ENCODE measurements at places on chromosomes 2 and 18. TPM values are rescaled to one million over a fixed set of nuclear protein-coding genes. Genes with fewer than 3 reads are reported as not detected.

DNA sequence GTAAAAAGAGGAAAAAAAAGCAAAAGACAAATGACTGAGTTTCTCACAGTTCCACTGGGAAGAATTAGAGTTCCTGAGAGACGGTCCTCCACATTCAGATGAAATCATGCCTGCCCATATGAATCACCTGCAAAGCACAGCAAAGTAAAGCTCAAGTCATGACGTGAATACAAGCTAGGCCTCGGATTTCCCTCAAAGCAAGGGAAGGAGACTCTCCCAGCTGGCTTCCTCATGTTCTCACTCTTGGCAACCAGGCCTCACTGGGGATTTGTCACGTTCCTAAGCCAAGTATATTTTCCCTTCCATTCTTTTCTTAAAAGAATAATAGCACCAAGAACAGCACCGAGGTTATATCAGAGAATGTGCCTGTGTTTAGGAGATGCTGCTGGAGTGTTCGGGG lies 47.0 kb downstream of the CYP27C1 start:
- DNase-seq = peak; percentile 92

Gene SCTR
- not detected for total RNA-seq

- no peak for DNase-seq
Observed at GRCh38 chr2:75675908-75676307, 29.3 kb downstream of the MRPL19 start.

Gene RAB10
- total RNA-seq = 94.1 TPM

Gene NXPH2
- total RNA-seq = not detected

Gene RBM43
- 4.9 TPM for total RNA-seq

Gene LRP2
- under 0.01 TPM for total RNA-seq

DNA sequence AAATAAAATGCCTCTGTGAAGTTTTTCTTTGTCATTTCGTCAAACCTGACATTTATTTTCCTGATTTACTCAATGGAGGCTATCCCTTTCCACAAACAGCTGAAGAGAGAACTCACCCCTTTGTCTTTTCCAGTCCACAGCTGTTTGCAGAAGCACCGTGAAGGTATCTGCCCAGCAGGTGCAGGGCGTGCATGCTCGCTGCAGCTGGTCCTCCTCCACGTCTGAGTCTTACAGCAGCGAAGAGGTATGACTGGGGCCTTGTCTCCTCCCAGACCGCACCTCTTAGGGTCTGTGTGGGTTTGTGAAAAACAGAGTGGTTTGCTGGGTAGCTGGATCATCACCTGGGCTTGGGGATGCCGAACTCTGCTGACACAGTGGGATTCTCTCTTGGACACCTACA lies 9.7 kb downstream of the SPP2 start:
- no peak for DNase-seq

GRCh38 chr2:157761520-157761919 lies 114.6 kb downstream of the ACVR1 start:
- DNase-seq = no peak

DNA sequence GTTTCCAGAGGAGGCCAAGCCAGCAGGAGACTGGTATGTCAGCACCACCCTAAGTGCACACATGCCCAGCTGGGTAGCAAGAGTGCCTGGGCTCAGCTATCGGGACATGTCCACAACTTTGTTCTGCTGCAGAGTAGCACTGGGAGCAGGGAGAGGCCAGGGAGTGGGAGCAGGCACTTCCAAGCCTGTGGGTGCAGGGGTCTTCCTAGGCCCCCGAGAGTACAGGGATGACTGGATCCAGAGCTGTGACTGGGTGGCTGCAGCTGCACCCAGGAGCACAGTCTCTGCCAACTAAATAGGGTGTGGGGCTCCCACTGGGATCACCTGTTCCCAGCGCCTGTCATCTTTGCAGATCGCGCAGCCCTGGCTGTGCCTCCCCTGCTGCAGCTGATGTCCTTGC lies 256.0 kb upstream of the HNMT start:
- DNase-seq = no peak

DNA sequence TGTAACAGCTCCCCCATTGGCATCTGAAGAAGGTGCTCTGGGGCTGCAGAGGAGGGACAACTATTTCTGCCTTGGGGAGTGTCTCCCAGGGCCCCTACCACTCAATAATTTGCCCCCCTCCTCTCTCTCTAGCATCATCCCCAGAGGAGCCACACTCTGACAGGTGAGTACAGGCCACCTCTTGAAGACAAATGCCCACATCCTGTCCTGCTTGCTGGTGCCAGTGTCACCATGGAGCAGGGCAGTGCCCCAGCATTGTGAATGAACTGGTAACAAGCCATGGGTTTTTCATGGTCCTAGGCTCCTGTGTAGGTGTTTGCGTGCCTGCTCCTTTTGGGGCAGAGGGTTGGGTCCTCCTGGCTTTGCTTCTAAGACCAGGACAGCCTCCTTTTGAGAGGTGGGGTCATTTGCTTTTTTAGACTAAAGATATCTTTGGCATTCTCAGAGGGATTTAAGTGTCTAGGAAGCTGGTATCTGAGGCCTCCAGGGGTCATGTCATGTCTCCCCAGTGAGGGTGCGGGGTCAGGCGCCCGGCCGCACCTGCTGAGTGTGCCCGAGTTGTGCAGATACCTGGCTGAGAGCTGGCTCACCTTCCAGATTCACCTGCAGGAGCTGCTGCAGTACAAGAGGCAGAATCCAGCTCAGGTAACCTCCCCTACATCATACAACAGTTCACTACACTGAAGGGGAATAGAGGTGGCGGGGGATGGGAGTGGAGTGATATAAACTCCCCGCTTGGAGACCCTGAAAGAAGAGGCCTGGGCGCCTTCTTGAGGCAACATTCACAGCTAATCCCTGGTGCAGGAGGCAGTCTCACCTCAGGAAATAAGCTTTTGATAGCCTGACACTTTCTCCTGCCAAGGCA lies 1.8 kb downstream of the RETREG2 start:
- no peak for DNase-seq

GRCh38 chr2:68943581-68944568 lies 8.8 kb downstream of the GKN2 start:
- peak; percentile 40 for DNase-seq

DNA sequence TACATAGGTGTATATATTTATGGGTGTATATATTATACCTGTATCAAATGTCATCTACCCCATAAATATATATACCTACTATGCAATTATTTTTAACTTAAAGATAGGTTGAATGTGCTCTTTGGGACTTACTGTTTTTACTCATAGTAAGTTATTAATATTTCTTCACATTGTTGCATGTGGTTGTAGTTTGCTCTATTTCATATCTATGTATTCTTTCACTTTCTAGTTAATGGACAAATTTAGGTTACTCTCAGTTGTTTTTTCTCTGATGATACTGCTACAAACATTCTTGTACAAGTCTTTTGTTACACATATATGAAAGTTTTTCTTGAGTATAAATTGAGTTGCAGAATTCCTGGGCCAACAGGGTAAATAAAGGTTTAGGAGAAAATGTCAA lies 601.8 kb upstream of the ID2 start:
- DNase-seq = no peak

Gene PLEK
- not detected for total RNA-seq

- DNase-seq = no peak
Observed at GRCh38 chr2:165544897-165545296, 75.4 kb downstream of the CSRNP3 start.

DNA sequence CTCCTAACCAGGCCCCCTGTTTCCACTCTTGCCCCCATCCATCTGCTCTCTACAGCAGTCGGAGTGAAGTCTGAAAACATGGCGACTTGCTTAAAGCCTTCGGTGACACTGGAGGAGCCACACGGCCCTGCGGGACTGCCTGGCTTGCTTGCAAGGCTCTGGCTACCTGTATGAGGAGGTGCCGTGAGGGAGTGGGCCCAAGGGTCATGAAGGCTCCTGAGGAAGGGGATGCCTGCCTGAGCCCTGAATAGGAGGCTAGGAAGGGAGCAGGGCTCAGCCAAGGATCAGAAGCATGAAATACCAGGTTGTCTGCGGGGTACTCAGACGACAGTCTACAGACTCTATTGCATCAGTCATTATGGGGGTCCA lies 75.4 kb downstream of the EMX1 start:
- DNase-seq = no peak

GRCh38 chr2:163709270-163709669 lies 26.5 kb downstream of the FIGN start:
- DNase-seq = no peak

DNA sequence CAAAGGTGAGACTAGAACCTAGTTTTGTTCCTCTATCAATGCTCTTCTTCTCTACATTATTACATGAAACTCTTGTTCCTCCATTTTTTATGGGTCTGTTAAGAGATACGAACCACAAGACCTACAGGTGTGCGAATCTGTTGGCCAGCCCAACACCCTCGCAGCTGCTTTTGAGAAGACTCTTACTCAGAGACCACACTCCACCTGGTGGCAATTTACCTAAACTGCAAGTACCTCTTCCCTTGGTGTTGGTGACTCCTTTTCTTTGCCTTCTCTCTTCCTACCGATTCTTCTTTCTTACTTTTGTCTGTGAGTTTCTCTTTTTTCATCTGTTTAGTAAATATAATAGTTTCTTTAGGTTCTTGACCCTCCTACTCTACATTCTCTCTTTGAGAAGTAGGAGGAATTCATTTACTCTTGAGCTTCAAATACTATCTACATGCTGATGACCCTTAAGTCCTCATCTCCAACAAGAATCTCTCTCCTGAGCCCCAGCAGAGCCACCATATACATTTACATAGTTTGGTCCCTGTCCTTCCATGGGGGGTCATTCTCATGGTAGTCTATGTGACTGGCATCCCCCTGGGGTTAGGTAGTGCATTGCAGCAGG lies 81.8 kb upstream of the GAREM1 start:
- peak; percentile 54 for DNase-seq

Gene KIF5C
- total RNA-seq = 0.17 TPM

Gene SIGLEC15
- 0.51 TPM for total RNA-seq

GRCh38 chr2:96832408-96832753 lies 11.4 kb downstream of the ANKRD23 start:
- DNase-seq = no peak

- no peak for DNase-seq
Observed at GRCh38 chr2:69933254-69933828, 18.4 kb downstream of the MXD1 start.

- DNase-seq = no peak
Observed at GRCh38 chr2:26351375-26352090, 4.9 kb upstream of the ADGRF3 start.

GRCh38 chr18:57885931-57886330 lies 82.8 kb upstream of the ATP8B1 start:
- no peak for DNase-seq

Gene CRIM1
- total RNA-seq = 135 TPM

GRCh38 chr2:3440477-3440876 lies 61.0 kb downstream of the TRAPPC12 start:
- no peak for DNase-seq

DNA sequence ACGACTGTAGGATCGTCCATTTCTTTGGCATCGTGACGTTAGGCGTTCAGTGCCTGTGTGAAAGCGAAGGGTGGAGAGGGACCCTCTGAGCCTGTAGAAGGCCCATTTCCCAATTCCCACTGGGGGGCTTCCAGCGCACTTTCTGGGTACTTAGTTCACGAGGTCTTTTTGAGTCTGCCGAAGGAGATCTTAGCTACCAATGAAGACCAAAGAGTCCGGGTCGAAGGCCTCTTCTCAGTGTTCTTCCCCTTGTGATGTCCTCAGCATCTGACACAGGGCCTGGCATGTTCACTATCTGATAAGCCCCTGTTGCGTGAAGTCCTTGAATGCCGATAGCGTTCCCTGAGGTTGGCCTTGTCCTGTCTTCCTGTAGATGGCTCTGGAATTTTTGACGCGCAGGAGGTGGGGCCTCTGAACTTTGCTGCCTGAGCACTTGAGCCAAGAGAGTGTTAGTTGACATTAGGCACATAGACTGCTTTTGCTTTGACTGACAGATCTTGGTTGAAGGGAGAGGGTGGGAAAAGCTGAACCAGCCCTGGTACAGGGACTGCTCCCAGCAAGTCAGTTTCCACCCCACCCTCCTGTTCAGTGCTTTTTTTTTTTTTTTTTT lies 52.8 kb downstream of the LDLRAD4 start:
- no peak for DNase-seq

DNA sequence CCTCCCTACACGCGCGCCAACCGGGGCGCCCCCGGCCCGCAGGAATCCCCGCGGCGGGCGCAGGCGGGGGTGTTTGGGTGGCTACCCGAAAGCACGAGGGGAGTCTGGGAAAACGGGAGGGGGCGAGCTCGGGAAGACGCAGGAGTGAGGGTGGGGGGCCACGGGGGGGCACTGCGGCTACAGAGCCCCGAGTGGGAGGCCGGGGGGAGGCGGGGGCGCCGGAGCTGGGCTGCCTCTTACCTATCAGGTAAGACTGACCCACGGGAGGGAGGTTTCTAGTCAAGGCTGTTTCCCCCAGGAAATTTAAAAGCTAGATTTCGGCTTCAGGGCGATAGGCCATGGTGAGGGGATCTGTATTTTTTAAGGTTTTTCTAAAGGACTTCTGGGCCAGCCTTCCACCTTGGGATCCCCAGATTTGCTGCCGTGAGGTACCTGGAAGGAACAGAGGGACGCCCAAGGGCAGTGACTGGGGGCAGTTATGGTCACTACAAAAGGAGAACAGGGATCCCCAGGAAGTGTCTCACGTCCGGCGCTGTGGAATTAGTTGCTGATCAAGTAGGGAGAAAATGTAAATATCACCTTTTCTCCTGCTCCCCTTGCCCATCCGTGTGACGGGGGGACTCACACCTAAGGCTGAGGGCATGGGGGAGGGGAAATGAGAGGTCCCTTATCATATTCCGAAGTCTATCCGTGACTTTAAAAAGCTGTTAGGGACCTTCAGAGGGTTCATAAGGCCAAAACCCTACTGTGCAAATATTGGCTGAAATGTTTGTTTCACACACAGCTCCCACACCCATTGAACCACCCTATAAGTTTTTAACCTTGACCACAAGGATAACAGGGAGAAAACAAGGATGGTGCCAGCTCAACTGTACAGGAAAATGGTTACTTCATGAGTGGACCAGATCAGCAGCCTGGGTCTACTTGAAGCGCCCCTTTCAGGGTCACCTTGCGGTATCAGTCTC lies 638 bp upstream of the IRS1 start:
- peak; percentile 41 for DNase-seq

- peak; percentile 36 for DNase-seq
Observed at GRCh38 chr2:73970850-73971471, 13.7 kb upstream of the TET3 start.

Gene POTEC
- total RNA-seq = not detected

DNA sequence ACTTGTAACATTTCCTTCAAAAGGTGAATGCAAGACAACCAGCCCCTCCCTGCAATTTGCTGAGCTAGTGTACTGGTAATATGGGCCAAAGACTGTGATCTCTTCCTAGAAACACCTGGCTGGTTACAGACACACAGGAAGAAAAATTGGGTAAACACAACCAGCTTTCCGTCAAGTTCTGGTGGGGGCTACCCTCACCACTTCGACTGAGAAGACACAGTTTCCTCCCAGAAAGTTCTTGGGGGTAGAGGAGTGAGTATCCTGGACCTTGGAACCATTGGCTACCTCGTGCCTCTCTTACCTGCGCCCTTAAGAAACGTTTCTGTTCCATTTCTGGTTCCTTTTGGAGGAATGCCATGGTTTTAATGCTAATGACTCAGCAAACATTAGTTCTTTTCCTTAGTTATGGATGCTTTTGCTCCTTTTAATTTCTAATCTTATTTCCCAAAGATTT lies 120.9 kb upstream of the DLX2 start:
- DNase-seq = no peak

DNA sequence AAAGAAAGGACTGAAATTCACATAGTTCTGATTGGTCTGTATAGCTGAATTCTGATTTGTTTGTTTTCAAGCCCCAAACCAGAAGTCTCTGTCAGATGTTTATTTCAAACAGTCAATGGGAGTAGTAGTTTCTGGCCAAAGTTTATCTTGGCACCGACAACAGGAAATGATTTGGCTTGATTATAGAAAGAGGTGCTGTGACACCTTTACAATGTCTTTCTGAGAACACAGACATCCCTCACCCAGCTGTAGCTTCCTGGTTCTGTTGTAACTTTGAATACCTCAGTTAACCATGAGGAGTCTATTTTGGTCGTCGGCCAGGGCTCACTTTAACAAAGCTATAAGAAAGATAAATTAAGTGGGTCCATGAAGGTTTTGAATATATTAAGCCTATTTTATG lies 545.0 kb upstream of the ZNF804A start:
- no peak for DNase-seq

Data from fibroblast of lung (primary cell).